Stimulated activated CD8-positive, alpha-beta memory T cell treated with anti-CD3 and anti-CD28 coated beads, Interleukin-15, amount 100 ng/mL, for 1 hour (primary cell): ENCODE measurements at places on chromosomes 1 and 21.
A peak's percentile ranks its signal among the peaks of the same experiment; 100 is the strongest.

GRCh38 chr1:16334655-16335340 is 17.5 kb downstream of the FBXO42 start:
- DNase-seq = no peak

DNA sequence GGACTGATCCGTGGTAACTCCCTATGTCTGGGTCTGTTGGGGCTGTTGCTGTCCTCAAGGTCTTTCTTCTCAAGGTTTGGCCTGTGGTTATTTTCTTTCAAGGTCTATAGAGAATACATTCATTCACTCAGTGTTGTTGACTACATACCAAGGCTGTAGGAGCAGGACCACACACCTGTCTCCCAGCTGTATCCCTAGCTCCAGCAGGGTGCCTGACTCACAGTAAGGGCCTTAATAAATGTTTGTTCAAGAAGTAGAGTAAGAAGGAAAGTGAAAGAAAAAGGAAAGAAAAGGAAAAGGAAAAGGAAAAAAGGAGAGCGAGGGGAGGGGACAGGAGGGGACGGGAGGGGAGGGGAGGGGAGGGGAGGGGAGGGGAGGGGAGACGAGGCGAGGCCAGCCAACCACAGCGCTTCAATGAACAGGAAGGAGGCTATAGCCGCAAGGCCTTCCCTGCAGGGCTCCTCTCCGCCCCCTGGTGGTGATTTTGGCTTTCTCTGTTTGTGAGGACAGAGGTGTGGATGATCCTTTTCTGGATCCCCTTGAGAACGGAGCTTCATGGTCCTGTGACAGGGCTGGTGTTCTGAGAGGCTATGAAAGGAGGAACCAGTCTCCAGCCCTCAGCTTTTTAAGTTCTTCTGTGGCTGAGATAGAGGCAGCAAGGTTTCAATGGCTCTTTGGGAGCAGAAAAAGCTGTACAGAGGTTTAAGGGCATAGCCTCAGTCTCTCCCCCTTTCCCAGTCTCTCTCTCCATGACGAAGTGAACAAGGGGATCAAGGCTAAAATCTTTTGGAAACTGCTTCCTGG is 30.6 kb upstream of the LCE5A start:
- peak; percentile 59 for DNase-seq

DNA sequence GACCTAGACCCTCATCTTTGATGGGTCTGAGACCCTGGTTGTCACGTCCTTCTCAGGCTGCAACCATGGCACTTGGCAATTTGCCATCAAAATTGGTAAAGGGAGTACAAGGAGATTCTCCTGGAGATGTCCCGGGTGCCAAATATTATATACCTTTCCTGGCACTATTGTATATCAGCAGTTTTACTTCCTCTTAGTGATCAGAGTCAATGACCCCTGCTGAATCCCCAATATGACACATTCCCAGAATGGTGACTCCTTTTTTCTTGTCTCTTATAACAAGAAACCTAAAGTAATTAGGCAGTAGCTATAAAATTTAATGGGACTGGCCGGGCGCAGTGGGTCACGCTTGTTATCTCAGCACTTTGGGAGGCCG is 39.6 kb upstream of the CDC42BPA start:
- DNase-seq = no peak

GRCh38 chr1:33005838-33006421 is 30.8 kb downstream of the AK2 start:
- no peak for DNase-seq

DNA sequence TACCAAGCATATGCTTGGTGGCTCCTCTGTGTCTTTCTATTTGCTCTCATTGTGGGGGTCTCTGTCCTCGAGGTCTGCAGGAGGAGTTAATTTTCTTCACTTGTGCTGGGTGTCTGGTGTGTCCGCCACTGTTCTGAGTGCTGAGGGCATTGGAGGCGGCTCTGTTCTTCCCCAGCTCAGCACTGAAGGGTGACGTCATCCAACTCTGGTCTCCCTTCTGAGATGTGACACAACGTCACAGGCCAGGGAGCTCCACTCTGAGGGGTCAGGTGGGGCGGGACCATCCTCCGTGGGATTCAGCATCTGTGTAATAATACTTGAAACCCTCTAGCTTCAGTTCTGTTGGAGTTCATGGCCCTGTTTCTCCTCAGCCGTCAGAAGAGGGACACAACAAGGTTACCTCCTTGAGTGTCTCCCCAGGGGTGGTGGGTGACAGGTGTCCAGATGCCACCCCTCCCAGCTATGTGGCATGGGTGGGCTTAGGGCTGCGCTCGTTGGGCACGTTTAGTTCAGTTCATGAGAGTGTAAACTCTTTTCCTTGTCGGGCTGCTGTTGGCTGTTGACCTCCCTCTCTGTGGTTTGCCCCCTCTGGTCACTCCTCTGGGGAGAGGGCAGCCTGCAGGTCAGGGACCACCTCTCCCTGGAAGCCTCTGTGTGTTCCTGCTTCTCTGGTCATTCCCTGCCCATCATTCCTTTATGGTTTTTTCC is 3.1 kb downstream of the IBA57 start:
- DNase-seq = no peak

DNA sequence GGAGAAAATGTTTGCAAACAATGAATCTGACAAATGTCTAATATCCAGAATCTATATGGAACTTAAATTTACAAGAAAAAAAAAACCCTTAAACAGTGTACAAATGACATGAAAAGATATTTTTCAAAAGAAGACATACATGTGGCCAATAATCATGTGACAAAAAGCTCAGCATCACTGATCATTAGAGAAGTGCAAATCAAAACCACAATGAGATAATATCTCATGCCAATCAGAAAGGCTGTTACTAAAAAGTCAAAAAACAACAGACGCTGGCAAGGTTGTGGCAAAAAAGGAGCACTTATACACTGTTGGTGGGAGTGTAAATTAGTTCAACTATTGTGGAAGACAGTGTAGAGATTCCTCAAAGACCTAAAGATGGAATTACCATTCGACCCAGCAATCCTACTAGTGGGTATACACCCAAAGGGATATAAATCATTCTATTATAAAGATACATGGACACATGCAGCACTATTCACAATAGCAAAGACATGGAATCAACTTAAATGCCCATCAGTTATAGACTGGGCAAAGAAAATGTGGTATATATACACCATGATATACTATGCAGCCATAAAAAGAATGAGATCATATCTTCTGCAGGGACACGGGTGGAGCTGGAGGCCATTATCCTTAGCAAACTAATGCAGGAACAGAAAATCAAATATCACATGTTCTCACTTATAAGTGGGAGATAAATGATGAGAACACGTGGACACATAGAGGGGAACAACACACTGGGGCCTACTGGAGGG is 123.2 kb downstream of the PTPRC start:
- no peak for DNase-seq

DNA sequence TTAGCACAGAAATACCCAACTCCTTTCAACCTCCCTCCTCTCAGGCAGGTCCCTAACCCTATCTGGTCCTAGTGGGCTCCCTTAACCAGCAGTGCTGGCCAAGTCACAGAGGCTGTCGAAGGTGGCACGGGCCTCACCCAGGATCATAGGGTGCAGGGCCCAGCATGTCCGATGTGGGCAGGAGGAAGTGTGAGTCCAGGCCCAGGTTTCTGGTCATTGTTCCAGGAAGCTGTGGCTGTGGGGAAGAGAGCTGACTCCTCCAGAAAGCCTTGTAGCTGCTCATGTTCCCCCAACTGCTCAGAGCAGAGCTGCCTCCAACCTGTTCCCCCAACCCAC is 2.4 kb downstream of the CCDC17 start:
- no peak for DNase-seq

DNA sequence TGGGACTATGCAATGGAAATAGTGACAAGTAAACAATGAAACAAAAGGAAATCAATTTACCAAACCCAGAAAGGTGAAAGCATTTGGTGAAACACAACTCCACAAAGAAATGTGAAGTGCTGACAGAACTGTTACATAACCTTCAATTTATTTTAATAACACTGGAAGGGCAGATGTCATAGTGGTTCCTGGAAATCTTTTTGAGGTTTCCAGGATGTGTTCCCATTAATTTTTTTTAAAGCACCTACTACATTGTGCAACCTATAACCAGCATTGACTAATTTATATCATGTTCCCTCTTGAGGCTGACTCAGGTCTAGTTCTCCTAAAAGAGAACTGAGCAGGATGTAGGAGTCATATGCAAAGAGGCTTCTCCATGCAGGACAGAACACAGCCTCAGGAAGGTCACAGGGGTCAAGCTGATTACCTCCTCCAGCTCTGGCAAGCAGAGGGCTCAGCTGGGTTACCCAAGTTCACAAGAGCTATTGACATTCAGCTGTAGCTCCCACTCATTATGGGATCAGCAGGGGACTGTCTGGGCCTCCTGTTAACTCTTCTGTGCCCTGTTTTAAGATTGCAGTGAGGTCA is 157.1 kb upstream of the NRIP1 start:
- DNase-seq = no peak

DNA sequence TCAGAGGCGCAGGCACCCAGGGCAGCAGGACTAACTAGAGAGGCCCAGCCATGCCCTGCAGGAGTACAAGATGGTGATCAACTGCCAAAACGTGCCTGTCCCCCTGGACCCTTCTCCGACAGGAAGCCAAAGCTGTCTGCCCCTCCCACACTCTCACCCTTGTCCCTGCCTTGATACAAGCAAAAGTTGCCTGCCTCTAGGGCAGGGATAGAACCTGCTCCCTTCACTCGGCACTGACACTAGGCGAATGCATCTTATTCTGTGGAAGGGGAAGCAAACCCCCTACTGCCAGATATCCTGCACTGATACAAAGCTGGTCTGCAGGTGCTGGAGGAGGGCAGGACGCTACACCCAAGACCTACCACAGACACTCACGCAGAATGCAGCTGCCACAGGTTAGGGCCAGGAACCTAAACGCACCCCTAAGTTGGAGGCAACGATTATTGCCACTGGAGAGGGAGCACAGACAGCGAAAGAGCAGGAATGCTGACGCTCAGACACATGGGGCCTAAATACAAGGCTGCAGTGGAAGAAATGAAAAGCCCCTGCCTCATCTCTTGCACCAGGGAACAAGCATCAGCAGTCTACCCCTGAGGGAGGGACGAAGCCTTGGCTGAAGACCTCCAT is 3.7 kb downstream of the TARBP1 start:
- DNase-seq = no peak

GRCh38 chr1:211638689-211639101 is 36.7 kb downstream of the NEK2 start:
- DNase-seq = no peak
